ENCODE measurements at places on chromosomes 6 and 20.

DNA sequence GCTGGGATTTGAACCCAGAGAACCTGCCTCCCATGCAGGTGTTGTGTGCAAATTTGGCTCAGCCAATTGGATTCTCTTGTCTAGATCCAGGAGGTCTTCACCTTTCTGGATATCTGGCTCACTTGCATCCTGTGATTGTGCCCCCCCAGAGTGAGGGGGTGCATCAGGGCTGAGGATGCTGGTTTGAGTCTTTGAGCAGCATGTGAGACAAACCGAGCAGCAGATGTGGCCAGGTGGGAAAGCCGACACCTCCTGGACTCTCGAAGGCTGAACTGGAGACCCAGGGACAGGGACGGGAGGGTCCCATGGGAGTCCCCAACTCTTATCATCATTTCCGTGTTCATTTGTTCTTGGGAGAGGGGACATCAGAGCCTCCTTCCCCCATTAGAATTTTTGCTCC is 30.6 kb upstream of the SULF2 start:
- no peak for DNase-seq

DNA sequence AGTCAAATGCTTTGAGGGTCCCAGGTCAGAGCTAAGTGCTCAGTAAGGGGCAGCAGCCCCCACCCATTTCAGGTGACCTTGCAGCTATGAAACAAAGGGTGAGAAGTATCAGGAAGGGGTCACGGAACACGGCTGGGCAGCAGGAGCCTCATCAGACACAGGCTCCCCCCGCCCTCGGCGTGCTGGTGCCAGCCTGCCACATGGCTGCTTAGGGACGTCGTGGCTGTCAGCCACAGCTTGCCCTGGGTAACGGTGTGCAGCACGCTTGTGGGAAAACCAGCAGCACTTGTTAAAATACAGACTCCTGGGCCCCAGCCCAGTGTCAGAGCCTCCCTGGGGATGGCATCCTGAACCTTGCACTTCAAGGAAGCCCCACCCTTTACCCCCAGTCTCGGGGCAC is 39.3 kb downstream of the SSR1 start:
- no peak for DNase-seq

DNA sequence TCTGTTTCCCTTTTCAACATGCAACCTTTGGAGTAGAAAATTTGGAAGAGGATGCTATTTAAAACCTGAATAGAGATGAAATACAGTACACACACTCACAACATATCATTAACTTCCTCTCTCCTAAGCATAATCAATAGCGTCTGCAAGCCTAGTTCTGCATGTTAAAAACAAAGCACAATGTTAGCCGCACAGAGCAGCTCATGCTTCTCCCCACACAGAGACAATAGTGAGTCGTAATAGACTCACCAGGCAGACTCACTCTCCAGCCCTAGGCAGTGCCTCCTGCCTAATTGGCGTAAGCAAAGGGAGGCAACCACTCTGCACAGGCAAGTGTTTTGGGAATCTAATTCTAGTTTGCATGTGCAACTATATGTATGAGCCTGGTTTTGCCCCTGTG is 45.8 kb upstream of the ARID1B start:
- peak; percentile 48 for DNase-seq

DNA sequence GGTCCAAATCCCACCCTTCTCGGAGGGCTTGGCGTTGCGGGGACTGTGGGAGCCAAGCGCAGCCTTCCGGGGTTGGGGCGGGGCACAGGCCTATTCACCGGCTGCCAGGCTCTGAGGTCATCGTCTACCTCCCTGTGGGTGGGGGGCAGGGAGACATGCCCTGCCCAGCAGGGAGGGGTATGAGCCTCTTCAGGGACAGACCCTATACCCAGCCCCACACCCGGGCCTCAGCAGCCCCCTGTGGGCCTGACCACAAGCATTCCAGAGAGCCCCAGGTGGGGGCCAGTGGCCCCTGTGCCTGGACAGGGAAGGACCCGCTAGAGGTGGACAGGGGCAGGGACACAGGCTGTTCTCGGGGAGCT is 11.6 kb downstream of the LAMA5 start:
- peak; percentile 53 for DNase-seq

DNA sequence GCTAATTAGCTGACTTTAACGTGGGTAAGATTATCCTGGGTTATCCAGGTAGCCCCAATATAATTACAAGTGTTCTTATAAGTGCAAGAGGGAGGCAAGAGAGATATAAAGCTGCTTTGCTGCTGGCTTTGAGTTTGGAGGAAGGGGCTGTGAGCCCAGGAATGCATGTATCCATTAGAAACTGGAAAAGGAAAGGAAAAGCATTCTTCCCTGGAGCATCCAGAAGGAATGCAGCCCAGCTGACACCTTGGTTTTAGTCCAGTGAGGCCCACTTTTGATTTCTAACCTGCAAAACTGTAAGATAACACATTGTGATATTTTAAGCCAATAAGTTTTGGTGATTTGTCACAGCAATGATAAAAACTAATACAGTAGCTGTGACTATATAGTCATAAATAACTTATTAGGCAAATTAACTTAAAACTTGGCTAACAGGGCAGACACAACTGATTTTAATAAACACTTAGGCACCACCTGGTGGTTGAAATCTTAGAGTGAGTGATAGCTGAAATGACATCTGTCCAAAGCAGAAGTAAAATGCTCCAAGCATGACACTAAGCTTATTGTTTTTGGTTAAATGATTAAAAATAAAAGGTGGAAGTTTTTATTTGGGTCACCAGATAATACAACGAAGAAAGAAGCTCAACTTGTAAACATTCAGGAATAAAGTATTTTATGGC is 35.6 kb downstream of the ADGRF4 start:
- no peak for DNase-seq

DNA sequence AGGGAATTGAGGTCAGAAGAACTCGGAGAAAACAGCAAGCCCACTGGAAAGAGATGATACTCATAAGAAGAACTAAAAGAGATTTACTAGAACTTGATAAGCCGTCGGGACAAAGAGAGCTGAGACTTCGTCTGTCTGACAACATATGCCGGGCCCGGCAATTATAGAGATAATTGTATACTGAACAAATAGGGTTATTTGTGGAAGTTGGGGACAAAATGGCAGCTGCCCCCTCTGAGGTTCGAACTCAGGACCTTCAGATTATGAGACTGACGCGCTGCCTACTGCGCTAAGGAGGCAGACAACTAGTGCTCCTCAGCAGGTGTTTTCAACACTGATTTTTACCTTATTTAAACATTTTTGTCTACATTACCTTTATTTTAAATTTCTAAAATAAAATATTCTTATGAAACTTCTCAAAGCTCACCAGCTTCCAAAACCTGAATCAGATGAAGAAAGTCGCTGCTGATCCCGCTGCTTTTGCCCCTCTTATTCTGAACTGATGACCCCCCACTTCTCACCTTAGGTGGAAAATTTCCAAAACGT is 29.3 kb upstream of the TRIM27 start:
- DNase-seq, result peak; percentile 69

DNA sequence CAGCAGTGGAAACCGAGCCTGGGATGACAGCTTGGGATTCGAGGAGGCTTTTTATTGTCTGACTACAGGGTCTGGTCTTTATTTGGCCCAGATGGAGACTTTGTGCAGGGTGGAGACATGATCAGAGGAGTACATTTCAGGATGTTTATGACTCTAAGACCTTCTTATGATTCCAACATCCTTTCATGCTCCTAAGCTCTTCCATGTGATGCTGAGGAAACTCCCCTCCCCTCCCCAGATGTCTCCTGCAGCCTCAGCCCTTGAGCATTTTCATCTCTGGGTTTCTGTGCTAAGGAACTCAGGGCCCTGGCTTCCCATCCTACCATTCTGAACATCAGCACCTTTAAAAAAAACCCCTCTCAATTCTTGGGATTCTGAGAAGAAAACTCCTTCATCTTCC is 186.6 kb downstream of the SOX4 start:
- no peak for DNase-seq

GRCh38 chr20:34541264-34541901 is 17.1 kb upstream of the MAP1LC3A start:
- DNase-seq, result no peak

DNA sequence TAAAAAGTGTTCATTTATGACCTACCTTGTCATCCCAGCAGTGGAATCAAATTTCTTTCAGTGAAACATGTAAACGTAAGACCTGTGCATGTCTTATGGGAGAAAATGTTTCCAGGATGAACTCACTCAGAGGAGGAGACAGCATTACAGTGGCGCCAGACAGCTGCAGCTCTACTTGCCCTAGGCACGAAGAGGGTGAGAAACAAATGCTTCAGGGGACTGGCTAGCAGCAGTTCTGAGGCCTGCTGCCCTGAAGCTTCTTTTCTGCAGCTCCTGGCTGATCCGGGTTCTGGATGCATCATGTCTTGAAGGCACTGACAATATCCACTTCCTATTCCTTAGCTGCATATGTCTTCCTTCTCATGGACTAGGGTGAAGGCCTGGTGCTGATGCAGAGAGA is 120.2 kb downstream of the QRSL1 start:
- no peak for DNase-seq

GRCh38 chr6:26097268-26097875 is 10.1 kb downstream of the HFE start:
- peak; percentile 62 for DNase-seq

DNA sequence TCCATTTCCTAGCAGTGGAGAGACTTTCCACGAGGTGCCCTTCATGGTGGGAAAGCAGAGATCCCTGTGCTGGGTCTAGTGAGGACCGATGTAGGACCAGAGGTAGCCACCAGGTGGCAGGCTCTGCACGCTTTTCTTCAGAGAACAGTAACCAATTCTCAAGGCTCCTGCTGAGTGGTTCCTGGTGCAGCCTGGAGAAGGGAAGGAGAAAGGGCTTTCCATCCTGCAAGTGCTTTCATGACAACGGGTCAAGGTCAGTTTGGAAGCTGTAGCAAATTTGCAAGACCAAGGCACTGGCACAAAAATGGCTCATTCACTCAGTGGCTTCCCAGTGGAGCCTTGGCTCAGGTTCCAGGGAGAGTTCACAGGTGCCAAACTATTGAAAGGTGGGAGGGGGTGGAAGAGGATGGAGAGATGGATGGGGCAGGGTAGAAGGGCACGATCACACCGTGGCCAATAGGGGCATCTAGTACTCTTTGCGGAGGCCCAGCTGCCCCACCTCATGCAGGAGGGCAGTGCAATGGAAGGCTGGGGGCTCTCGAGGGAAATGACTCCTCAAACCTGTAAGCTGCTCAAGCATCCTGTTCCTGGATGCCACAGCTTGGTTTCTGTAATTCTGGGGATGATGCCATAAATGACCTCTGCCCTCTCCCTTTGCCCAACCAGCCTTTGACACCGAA is 25.5 kb upstream of the KCNK16 start:
- peak; percentile 92 for DNase-seq

GRCh38 chr20:39623584-39624234 is 661.6 kb downstream of the DHX35 start:
- no peak for DNase-seq

- no peak for DNase-seq
Measured at GRCh38 chr6:32128751-32129296, 778 bp upstream of the ATF6B start.

GRCh38 chr6:137762168-137763090 is 104.6 kb upstream of the TNFAIP3 start:
- no peak for DNase-seq

GRCh38 chr6:22019857-22020256 is 277.0 kb downstream of the PRL start:
- no peak for DNase-seq

- peak; percentile 89 for DNase-seq
Measured at GRCh38 chr6:18022398-18023231, 35.2 kb upstream of the KIF13A start.

DNA sequence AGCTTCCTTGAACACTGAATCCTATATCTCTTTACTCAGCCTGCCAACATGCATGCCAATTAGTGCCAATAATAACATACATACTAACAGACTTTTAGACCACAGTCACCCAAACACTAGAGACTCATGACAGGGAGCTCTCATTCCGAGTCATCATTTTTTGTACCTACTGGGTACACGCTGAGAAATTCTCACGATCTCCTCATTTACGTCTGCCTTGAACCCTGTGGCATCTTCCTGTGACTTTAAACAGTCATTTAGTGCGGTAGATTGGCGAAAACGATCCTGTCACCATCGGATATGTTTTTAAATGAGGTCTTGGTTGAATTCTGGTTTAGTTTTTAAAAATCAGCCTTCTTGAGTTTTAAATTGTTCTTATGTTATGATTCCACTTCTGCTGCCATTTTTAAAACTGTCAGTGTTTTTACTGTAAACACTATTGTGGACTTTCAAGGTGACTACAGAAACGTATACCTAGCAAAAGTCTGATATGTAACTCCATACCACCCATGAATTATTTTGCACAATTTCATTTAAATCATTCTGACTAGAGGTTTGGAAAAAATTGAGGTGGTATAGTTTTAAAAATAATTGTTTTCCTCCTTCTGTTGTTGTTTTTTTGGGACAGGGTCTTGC is 275.4 kb downstream of the TSHZ2 start:
- no peak for DNase-seq

Data from GM03348 (cell line).